Right ventricle myocardium superior (tissue), 1 donor: ENCODE measurements at places on chromosomes 7 and 10.

- no peak for DNase-seq
Observed at GRCh38 chr7:74129887-74130286, 44.3 kb upstream of the EIF4H start.

DNA sequence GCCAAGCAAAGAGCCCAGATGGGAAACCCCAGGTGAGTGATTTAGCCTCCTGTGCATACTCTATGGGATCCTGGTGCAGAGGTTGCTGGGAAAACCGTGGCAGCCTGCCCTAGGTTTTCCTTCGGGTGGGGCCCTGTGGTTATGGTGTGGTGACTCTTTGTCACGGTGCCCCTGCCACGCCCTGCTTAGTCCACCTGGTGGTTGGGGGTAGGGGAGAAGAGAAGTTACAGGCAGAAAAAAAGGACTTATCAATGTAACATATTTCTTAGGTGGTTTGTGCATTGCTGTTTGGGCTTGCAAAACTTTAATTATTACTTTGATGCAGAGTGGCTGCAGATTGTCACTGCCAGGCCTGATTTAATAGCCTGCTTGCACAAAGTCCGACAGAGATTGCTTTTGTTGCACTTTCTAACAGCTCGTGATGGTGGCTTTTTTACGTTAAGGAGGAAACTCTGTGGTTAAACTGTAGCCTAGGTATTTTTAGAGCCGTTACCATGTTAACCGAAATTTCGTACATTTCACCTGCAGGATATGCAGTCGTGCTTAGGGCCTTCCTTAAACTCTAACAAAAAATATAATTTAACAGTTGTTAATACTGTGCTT, 197.4 kb downstream of the RNLS start:
- peak; percentile 41 for DNase-seq

DNA sequence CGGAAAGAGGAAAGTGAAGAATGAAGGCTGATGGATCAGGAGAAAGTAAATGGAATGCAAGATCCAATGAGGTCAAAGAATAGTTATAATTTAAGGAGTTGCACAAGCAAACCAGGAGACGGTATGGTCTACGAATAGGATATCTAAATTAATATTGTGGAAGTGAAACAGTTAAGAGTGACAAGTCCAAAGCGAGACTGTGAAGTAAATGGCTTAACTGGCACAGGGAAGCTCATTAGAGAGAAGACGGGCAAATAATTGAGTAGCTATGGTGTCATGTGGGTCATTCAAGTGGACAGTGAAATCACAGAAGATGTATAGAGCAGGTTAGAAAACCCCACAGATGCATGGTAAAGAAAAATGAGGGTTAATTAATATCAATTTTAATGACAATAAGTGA, 3.2 kb downstream of the CYP51A1 start:
- DNase-seq, result no peak

- no peak for DNase-seq
Observed at GRCh38 chr10:8767591-8767990, 713.1 kb downstream of the GATA3 start.

GRCh38 chr10:80070057-80070456, 8.4 kb upstream of the TMEM254 start:
- no peak for DNase-seq

GRCh38 chr10:31953080-31953479, 24.4 kb upstream of the ARHGAP12 start:
- DNase-seq, result no peak

GRCh38 chr10:11909618-11910017, 86.5 kb downstream of the PROSER2 start:
- DNase-seq, result no peak
